ENCODE measurements at places on chromosomes 7 and 10.
A peak's percentile ranks its signal among the peaks of the same experiment; 100 is the strongest.

- peak; percentile 16 for DNase-seq
Observed at GRCh38 chr10:31927884-31928548, 615 bp downstream of the ARHGAP12 start.

GRCh38 chr10:103828107-103828506 is 27.3 kb downstream of the SH3PXD2A start:
- DNase-seq, result no peak

DNA sequence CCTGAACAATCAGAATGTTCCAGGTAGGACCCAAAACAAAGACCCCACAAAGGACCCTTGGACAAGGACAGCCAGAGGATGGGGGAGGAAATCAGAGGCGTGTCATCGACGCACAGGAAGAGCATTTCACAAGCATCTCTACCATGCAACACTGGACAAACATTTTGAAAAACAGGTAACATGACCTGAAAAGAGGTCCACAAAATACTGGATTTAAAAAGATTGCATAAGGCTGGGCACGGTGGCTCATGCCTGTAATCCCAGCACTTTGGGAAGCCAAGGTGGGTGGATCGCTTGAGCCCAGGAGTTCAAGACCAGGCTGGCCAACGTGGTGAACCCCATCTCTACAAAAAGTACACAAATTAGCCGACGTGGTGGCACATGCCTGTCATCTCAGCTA is 60.5 kb upstream of the RNF32 start:
- DNase-seq, result no peak

DNA sequence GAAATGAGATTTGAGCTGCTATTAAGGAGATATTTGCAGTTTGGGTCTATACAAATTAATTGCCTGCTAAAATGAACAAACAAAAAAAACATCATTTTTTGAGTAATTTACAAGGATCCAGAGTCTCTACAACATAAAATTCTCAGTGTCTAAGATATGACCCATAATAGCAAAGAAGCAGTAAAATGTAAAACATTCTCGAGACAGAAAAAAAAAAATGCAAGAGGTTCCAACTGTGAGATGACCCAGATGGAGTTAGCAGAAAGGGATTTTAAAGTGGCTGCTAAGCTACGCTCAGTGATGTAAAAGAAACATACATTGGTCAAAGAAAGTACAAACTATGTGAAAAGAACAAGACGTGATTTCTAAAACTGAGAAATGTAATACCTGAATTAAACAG is 471.0 kb downstream of the SH2D4B start:
- DNase-seq, result no peak

DNA sequence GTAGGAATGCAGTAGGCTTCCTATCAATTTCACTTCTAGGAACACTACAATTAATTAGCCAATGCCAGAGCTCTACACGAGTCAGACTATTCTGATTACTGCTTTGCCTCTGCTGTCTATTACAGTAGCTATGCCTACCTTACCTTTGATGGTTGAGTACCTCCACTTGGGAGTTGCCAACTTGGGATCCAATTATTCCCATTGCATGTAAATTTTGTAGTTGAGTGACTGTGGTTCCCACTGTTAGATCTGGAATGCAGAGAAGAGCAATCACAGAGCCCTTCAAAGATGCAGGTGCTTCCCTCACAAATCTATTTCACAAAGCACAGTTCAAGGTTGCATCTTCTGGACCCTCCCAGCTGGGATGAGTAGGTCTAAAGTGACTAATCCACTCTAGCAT is 62.9 kb upstream of the AASS start:
- DNase-seq, result no peak

- DNase-seq, result peak; percentile 55
Observed at GRCh38 chr7:104956753-104957450, 57.1 kb upstream of the KMT2E start.
